ENCODE measurements at places on chromosomes 7 and 10. TPM values are rescaled to one million over a fixed set of nuclear protein-coding genes. Genes with fewer than 3 reads are reported as not detected.

DNA sequence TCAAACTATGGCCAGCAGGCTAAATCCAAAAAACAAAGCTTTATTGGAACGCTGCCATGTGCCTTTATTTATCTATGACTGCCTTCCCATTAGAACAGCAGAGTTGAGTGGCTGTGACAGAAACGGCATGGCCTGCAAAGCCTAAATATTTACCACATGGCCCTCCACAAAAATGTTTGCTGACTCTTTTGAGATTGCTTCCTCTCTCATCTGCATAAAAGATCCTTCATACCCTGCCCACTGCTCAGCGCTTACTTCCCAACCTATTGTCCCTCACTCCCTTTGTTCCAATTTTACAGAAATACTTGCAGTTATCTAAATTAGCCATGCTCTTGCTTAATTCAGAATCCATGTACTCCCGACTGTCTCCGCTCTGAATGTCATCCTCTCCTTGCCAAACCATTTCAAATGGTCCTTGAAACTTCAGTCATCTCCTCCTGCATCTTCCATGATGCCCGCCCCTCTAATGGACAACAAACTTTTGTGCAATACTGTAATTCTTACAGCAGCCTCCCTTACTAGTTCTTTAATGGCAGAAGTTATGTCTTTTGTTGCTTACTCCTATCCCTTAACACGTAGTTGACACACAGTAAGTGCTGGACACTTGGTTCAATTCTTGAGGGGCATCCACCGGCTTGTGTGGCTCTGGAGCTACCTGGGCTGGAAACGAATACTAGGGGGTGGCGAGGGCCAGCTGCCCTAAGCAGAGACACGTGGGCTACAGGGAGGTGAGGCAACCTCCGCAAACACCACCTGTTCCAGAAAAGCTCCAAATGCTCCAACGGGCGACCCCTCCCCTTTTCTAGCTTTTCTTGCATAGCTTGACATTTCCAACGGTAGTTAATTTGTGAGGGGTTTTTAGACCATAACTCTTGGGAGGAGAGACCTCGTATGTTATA lies 832 bp downstream of the XRCC2 start:
- DNase-seq = no peak

- no peak for DNase-seq
These were observed 16.1 kb downstream of the BUD23 start for GRCh38 chr7:73699370-73700068.

- DNase-seq = no peak
These were observed 289.3 kb downstream of the PTEN start for GRCh38 chr10:88152728-88153133.

DNA sequence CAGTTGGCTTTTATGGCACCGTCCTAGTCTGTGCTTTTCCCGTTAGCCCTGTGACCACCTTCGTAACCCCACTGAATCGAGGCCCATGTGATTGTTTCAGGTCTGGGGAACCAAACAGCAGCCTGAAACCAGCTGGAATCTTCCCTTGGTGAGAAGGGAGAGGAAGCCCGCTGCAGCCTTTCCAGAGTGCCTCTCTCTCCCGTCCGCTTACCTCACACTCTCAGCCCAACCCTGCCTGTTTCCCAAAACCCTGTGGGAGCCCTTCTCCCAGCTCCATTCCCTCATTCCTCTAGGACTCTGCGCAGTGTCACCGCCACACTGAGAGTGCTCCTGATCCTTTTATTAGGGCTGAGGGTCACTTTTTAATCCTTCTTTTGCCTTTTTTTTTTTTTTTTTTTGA lies 139.6 kb downstream of the WDR37 start:
- no peak for DNase-seq

GRCh38 chr7:107955394-107955793 lies 47.6 kb downstream of the LAMB1 start:
- no peak for DNase-seq

GRCh38 chr7:134919240-134919641 lies 67.1 kb upstream of the AGBL3 start:
- no peak for DNase-seq

GRCh38 chr7:117837841-117838240 lies 35.4 kb downstream of the CTTNBP2 start:
- no peak for DNase-seq

GRCh38 chr7:92485974-92486373 lies 8.2 kb upstream of the ERVW-1 start:
- DNase-seq = no peak

DNA sequence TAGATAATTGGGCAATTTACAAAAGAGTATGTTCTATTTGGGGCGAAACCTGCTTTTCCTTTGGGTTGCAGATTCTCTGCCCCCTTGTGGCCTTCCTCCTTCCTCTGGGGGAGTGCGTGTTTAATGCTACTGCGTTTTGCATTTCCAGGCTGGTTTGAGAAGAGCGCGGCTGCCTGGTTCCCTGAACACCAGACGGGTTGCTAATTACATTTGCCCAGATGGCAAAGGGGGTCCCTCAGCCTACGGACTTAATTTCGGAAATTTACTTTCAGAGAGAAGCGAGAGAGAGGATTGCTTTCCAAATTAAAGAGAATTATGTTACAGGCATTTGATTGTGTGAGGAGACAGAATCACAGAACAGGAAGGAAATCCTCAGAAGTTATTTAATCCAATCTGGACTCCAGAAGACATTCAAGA lies 91.9 kb upstream of the JAZF1 start:
- DNase-seq = peak; percentile 29

GRCh38 chr7:71239586-71240268 lies 107.8 kb downstream of the GALNT17 start:
- no peak for DNase-seq

GRCh38 chr10:128077155-128077875 lies 48.9 kb downstream of the MKI67 start:
- DNase-seq = no peak

DNA sequence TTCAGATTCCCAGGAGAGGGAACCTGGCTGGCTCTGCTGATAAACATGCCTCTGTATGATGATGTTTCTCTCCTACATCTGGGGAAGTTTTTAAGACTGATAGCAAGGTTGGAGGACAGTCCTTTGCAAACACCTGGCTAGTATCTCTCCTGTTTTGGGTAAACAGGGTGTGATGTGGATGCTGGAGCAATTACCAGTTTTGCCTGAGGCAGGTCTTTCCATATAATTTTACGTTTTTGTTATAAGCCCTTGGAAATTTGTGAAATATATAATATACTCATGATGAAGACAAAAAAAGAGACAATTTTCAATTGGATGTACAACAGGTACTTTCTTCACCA lies 138.6 kb downstream of the ADAM22 start:
- no peak for DNase-seq

The INA gene
- total RNA-seq = not detected

The SLC37A3 gene
- total RNA-seq = 18.7 TPM

The NOD1 gene
- 18.1 TPM for total RNA-seq

The BRAT1 gene
- total RNA-seq = 17.6 TPM

Data from left cardiac atrium (tissue), 4 donors.